ENCODE measurements at places on chromosomes 3 and 15. TPM values are rescaled to one million over a fixed set of nuclear protein-coding genes. Genes with fewer than 3 reads are reported as not detected.

Gene LZTFL1
- total RNA-seq = 17.8 TPM

Gene SLC25A36
- 118 TPM for total RNA-seq

Gene ABHD17C
- 7.5 TPM for total RNA-seq

Gene CHRM5
- total RNA-seq = not detected

Gene ZNF660
- total RNA-seq = 3.1 TPM

Data from regular cardiac myocyte (primary cell).